ENCODE measurements at places on chromosomes 1 and 21.
A peak's percentile ranks its signal among the peaks of the same experiment; 100 is the strongest.

- no peak for DNase-seq
Measured at GRCh38 chr1:239276051-239276450, 110.3 kb upstream of the CHRM3 start.

DNA sequence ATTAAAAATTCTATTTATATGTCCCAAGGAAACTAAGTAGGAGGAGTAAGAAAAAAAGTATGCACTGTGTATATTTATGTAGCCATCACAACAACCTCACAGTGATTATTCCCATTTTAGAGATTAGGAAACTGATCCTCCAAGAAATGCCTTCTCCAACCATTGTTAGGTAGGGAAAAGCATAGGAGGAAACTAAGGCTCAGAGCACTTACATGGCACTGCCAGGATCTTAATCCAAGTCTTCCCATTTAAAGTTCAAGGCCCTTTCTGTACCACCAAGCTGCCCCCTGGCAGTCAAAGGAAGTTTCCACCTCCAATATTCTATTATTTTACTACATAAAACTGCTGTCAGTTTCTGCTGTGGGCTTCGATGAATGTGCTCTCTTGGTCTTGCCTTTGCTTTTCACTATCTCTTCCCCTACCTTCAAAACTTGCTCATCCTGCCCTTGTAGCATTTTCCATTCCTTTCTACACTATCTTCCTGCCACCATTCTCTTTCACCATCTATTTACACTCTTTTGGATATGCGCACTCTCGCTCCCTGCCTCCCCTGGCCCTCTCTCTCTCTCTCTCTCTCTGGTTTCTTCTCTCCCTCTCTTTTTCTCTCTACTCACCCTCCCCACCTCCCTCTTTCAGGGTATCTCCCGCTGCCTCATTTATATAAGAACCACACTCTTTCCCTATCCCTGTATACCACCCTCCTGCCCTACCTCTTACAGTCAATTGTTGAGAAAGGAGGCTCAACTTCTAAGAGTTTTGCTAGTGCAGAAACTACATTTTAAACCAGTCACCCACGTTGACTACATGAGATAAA lies 34.0 kb downstream of the PUM1 start:
- no peak for DNase-seq

GRCh38 chr1:15974855-15975254 lies 1.0 kb downstream of the ZBTB17 start:
- no peak for DNase-seq

- DNase-seq, result no peak
Measured at GRCh38 chr1:224065455-224065854, 48.5 kb upstream of the FBXO28 start.

- no peak for DNase-seq
Measured at GRCh38 chr1:213936571-213936970, 51.2 kb upstream of the PROX1 start.

DNA sequence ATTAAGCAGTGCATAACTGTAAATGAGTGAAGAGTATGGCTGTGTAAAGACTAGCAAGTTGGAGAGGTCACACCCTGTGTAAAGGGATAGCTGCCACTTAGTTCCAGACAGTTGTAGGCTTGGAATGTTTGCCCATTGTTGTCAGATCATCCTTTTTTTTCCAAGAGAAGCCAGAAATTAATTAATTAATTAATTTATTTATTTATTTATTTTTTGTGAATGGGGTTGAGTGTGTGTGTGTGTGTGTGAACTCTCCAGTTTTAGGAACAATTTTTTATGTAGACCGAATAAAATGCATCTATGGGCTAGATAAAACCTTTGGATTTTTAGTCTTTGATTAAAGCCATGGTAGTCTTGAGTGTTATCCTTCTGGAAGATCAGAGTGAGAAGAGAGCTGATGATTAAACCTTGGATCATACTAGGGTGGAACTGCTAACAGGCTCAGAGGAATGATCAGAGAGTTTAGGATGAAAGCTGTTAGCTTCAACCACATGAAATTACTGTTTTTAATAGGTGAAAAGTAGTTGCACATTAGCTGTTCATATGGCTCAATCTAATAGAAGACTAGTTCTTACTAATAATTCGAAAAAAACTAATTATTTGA lies 58.4 kb downstream of the OSBPL9 start:
- DNase-seq, result no peak

GRCh38 chr21:31331231-31331630 lies 12.8 kb downstream of the TIAM1 start:
- no peak for DNase-seq

DNA sequence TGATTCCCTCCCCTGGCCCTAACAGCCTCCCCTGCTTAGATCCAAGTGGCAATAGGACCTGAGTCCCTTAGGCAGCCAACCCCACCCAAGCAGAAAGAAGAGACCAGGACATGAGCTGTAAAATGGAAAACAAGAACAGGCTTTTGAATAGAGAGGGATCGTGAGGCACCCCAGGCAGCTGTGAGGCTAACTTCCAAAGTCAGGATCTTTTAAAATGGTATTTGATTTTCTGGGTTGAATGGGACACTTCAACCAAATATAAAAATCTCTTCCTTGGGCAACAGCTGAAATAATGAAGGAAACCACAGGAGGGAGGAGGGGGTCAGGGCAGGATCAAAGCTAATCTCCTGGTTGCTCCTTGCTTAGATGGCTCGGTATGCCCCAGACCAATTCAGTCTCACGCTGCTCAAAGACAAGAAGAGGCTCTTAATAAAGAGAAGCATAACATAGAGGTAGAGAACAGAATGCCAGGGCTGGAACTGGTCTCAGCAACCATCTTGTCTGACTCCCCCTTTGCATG lies 28.6 kb upstream of the AVPR1B start:
- DNase-seq, result no peak

GRCh38 chr1:17434601-17435000 lies 4.9 kb downstream of the RCC2 start:
- DNase-seq, result no peak

DNA sequence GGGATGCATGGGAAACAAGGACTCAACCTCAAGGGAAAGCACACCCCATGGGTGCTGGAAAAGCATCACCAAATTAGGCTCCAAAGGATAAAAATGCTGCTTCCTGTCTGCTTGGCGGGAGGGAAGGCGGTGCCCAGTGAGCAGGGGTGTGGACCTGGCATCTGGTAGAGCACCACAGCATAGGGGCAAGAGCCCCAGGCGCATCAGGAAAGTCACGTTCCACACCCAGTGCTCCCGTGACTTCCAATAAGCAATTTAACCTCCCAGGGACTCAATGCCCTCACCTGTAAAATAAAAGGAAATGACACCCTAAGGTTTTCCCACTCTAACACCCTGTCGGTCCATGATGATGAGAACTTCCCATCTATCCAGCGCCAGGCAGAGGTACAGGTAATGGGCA lies 206.0 kb downstream of the SETD4 start:
- DNase-seq, result no peak

DNA sequence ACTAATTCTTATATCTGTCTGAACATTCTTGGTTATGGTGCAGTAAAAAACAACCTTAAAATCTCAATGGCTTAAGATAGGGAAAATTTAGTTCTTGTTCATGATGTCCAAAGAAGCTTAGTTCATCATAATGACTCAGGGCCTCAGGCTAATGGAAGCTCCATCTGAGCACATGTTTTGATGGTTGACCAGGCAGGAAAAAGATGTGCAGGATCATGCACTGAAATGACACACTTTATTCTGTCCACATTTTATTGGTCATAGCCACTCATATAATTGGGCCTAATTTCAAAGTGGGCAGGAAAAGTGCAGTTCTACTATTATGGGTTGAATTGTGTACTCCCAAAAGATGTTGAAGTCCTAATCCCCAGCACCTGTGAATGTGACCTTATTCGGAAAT lies 198.2 kb downstream of the CENPF start:
- DNase-seq, result no peak

DNA sequence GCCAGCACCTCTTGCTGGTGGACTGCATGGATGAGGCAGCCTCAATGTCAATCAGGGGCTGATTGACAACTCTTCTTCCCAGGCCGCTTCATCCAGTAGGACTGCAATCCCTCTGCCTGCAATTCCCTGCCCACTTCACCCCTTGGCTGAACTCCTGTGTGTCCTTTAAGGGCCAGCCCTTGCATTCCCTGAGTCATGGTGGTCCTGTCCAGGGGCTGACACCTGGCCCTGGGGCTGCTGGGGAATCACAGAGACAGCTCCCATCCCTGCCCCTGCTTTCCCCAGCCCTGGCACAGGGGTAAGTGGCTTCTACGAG lies 4.6 kb upstream of the EPS8L3 start:
- DNase-seq, result no peak

DNA sequence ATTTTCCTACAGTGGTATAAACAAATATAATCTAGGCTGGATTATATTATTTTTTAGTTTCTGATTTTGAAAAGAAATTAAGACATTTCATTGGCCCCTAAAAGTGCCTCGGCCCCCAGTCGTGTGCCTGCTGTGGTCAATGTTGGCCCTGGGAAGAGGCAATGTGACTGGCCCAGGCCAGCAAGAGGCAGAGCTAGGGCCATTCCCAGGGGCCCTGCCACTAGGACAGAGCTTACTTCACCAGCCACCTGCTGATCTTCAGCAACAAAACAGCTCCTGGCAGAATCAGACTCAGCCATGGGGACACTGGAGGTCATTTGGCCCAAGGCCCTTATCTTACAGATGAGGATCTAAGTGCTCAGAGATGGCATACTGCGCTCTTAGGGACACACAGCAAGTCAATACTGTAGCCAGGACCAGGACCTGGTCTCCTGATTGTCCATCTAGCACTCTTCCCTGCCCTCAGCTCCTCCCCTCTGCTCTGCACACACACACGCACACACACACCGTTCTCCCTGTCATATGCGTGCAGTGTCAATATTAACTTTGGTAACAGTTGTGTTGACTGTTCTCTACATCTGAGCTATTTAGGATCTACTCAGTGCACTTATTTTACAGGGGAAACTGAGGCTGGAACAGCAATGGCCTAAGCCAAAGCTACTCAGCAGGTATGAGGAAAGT lies 16.6 kb upstream of the KLHDC7A start:
- peak; percentile 51 for DNase-seq

DNA sequence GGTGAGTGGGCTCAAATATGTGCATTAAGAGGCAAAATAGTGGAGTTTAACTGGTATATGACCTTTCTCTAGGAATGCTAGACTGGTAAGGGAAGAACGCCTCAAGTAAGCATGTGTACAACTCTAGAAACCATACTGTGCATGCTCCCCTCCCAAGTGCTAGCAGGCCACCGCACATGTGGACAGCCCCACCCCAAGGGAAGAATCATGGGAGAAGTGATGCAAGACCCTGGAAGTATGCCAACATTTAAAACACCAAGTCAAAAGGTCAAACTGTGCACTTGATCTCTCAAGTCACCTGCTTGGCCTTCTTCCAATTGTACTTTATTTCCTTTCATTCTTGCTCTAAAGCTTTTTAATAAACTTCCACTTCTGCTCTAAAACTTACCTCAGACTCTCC lies 120.4 kb downstream of the WDR3 start:
- DNase-seq, result no peak

DNA sequence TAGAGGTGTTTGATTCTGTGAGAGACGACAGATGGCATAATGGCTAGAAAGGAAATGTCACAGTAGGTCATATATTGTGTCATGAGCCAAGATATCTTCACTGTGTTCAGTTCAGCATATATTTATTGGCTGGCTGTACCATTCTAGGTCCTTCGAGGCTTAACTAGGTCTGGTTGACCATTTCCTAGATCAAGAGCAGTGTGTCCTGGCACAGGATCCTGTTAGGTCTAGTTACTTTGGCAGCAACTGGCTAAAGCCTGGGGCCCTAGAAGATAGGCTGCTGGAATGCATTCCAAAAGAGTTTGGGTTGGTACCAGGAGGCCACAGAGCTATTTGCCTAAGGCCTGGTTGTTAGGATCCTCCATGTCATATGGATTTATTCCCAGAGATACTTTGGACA lies 20.9 kb downstream of the ZBTB40 start:
- DNase-seq, result no peak

- no peak for DNase-seq
Measured at GRCh38 chr1:241972703-241973369, 15.3 kb downstream of the BECN2 start.

DNA sequence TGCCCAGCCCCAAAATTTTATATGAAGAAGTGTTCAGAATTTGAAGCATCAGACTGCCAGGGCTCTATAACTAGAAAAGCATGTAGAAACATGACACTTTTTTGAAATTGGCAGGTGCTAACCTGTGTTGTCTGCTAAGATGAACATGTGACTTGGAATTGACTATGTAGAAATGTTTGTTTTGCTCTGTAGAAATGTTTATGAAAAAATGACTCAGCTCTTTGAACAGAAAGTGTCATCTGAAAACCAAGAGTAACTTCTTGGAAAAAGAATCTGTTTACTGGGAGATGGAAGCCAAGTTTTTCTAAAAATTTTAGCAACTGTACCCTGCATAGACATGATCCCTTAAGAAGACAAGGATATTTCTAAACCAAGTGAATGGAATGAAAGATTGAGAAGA lies 59.2 kb downstream of the LHX9 start:
- no peak for DNase-seq

DNA sequence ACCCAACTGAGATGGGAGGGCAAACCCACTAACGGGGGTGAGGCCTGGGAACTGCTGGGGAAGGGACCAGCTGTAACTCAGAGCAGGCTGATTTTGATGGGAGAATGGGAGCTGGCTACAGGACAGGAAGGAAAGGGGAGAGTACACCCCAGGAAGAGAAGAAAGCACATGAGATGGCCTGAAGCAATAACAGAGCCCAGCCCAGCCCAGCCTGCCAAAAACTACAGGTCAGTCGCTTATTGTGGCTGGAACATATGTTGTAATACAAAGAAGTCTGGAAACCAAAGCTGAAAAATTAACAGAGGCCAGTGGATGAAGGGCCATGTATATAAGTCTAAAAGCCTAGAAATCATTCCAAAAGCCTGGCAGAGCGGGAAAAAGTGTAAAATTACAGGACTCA lies 1.6 kb downstream of the ITLN2 start:
- no peak for DNase-seq

DNA sequence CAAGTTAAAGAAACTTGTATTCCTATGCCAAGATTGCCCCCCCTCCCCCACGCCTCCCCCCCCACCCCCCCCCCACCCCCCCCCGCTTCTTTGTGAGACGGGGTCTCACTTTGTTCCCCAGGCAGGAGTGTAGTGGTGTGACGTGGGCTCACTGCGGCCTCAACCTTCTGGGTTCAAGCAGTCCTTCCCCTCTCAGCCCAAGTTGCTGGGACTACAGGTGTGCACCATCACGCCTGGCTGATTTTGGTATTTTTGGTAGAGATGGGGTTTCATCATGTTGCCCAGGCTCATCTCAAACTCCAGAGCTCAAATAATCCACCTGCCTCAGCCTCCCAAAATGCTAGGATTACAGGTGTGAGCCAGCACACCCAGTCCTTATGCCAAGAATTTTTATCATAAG lies 136.6 kb downstream of the POU2F1 start:
- DNase-seq, result no peak

Data from NCI-H526 treated with DMSO at 0.1 percent for 48 hours (cell line).